ENCODE measurements at places on chromosomes 4 and X.

DNA sequence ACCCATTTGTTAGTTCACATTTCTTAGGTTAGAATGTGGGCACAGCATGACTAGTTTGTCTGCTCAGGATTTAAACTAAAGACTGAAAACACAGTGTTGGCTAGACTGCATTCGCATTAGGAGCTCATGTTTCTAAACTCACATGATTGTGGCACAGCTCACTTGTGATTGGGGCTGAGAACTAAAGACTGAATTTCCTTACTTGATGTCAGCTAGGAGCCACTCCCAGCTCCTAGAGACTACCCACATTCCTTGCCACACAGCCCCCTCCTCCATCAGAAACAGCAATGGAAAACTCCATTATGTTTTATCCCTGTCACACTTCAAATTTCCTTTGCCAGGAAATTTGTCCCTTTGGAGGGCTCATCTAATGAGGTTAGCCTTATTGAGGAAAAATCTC, 170.2 kb upstream of the NUDT6 start:
- DNase-seq, result no peak

- DNase-seq, result no peak
These were observed 67.9 kb upstream of the SLC4A4 start for GRCh38 chr4:71270901-71271300.

DNA sequence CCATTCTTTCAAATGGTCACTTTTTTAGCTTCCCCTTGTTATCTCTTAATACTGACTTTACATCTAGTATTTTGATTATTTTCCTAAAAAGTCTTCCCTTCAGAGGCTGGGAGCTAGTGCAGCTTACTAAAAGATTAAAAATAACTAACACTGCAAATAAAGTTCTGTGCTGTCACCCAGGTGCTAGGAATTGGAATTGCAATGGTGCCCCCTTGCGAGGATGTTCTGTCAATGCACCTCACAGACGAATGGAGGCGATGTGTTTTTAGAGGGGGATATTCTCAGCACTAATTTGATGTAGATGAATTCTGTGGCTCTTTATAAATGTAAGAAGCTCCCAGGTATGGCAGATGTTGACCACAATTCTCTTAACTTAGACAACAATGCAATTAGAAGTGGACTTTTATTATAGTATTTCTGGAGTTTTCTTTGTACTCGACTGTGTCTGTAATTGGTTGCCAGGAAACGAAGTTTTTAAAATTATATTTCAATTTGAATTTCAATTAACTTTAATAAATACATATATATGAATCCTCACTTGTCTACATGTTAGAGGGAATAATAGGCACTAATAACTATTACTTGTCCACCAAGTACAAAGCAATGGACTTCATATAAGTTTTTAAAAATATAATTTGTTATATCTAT, 22.0 kb upstream of the SMIM31 start:
- DNase-seq, result no peak

GRCh38 chr4:8854931-8855330, 16.7 kb downstream of the HMX1 start:
- no peak for DNase-seq

GRCh38 chr4:172874944-172875343, 293.7 kb upstream of the GALNT7 start:
- no peak for DNase-seq
